H7 (cell line): ENCODE measurements at places on chromosomes 4 and X. TPM values are rescaled to one million over a fixed set of nuclear protein-coding genes. Genes with fewer than 3 reads are reported as not detected.

DNA sequence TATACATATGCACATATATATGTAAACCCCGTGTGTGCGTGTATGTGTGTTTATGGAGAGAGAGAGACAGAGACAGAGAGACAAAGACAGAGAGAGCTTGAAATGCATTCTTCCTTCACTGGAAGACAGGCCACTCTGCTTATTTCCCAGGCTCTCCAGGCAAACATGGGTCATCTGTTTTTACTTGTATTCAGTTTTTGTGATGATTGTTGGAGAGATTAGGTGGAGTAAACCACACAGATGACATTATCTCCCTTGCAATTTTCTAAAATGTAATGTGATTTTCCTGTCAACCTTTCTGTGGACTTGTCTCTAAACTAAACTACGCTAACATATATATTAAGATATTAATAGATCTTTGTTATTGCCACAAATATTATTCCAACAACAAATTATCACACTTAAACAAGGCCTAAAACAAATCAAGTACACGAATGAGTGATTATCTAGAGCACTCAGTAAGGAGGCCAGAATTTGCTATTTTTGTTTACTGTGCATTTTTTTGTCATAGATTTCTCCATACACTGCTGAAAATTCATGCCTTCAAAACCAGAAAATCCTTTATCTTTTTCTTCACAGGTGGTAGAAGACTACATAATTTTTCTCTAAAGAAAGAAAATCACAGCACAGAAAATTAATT lies 251.8 kb upstream of the SLIT2 start:
- DNase-seq = no peak

DNA sequence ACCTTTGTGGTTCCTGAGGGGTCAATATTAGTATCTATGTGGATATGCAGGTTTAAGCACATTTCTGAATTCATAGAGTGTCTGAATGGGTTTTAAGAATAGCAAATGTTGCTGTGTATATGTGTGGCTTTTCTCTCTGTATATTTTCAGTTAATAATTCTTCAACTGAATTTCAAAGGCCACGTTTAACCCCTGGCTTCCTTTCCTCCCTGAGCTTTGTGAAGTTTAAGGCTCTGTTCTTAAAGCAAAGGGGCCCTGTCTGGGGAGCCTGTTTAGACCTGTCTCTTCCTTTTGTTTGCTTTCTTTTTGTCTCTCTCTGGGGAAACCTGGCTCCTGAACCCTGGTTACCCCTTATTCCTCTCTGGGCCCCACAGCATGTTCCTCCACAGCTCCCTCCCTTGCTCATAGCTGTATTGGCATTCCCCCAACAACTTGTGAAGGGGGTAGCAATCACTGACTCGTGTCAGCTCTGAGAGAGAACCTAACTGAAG lies 139.1 kb downstream of the COL4A6 start:
- peak; percentile 22 for DNase-seq

DNA sequence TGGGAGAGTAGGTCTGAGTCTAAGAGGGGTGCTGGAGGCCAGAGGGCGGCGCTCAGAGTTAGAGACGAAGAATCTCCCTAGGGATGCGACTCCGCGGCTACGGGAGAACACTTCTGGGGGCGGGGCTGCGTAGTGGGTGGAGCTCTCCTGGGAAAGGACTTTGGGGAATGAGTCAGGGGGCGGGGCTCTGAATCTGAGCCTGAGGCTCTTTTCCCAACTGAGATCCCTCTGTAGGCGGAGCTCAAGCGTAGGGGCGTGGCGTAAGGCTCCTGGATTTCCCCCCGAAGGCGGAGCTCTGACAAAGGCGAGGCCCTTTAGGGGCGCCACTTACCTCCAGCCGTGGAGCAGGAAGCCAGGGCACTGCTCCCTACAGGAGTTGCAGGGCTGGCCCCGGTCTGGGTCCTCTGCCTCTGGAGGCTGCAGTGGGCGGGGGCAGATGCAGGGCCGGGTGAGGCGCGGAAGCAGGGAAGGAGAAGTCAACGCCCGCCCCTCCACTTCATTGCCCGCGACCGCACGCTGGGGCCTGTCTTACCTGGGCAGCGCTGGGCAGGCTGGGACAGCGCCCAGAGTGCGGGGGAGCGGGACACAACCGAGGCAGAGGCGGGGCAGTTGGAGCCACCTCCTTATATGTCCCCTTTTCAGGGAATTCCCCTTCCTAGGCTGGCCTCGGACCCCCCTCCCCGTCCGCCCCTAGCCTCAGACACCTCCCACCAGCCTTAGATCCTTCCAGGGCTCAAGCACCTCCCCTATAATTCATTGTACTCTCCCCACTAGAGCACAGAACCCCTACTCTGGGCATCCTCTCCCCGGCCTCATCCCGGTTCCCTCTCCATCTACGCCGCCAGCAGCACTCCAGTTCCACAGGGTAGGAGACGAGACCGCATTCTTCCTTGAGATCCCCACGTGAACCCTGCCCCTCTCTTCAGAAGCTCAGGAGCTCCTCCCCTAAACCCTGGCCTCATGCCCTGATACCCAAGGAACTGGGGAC lies 1.6 kb downstream of the PRICKLE3 start:
- peak; percentile 86 for DNase-seq

Gene FGG
- total RNA-seq = not detected in 2 replicates

DNA sequence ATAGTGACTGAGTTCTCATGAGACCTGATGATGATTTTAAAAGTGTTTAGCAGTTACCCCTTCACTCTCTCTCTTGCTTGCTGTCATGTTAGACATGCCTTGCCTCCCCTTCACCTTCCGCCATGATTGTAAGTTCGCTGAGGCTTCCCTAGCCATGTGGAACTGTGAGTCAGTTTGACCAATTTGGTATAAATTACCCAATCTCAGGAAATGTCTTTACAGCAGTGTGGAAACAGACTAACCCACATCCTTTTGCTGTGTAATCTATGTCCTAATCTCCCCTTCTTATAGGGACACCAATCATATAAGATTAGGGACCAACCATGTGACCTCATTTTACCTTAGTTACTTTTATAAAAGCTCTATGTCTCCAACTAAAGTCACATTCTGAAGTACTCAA lies 677.8 kb downstream of the ADGRL3 start:
- no peak for DNase-seq

DNA sequence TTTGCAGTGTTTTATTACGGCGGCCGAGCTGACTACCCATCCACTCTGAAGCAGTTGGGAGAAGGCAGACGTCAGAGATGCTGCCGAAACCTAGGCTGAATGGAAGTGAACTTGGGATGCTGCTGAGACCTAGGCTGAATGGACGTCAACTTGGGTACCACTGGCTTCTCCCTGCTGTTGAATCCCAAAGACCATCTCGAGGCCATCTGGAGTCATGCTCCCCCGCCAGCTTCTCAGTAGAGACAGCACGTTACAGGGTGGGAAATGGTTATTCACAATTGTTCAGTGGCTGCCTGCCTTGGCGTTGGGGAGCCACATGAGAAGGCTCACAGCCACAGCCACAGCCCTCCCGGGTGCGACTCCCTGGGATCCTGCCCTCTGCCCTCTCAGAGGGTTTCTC lies 40.9 kb downstream of the P2RY8 start:
- DNase-seq = no peak

Gene CLDN22
- total RNA-seq = not detected in 2 replicates

Gene BDH2
- total RNA-seq = 39.0 and 54.9 TPM in 2 replicates
